ENCODE measurements at places on chromosomes 12 and 14.

- no peak for DNase-seq
Observed at GRCh38 chr12:906062-906585, 43.4 kb downstream of the RAD52 start.

DNA sequence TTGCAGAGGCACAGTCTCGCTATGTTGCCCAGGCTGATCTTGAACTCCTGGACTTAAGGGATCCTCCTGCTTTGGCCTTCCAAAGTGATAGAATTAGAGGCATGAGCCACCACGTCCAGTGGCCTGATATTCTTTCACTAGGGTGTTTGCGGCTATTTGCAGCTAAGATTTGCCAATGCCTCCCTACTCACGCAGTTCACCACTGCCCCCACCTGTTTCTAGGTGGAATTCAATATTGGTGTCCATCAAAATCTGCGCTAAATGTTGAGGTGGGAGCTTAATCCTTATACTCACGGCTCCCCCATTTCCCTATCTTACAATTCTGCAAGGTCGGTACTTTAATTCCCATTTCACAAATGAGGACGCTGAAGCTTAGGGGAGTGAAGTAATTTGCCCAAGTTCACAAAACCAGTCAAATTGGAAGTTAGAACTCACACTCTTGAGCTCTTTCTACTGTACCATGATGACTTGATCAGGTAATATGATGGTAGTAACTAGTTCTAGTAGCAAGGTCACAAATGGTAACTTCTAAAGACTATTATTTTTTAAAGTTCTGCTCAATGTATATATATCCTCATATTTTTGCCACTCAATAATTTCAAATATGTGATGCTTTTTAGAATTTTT lies 22.1 kb upstream of the LRRC9 start:
- DNase-seq = no peak

- DNase-seq = no peak
Observed at GRCh38 chr12:5013266-5013730, 30.4 kb upstream of the KCNA5 start.

GRCh38 chr12:81542065-81543010 lies 216.8 kb downstream of the PPFIA2 start:
- DNase-seq = no peak

GRCh38 chr12:31751085-31751484 lies 22.3 kb upstream of the AMN1 start:
- no peak for DNase-seq

GRCh38 chr14:21825149-21825743 lies 151.6 kb upstream of the OR4E1 start:
- DNase-seq = no peak

GRCh38 chr12:27696864-27697564 lies 767 bp downstream of the REP15 start:
- DNase-seq = no peak

DNA sequence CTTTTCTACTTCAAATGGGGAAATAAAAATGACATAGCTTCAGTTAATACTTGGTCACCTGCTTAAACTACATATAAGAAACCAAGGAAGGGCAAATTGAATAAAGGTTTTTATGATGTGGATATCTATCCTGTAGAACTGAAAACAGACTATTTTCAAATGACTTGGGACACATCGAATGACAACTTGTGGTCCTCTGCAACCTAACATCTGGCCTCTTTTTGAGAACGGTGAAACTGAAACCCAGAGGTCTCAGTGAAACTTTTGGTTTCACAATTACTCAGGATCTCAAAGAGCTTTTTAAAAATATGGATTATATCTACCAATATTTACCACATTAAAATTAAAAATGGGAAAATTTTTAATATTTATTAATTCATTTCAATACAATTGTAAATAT lies 65.2 kb downstream of the PPP2R5E start:
- DNase-seq = no peak

GRCh38 chr12:32270818-32271710 lies 128.3 kb upstream of the FGD4 start:
- DNase-seq = no peak

- DNase-seq = no peak
Observed at GRCh38 chr12:92612611-92613010, 90.2 kb upstream of the PLEKHG7 start.

DNA sequence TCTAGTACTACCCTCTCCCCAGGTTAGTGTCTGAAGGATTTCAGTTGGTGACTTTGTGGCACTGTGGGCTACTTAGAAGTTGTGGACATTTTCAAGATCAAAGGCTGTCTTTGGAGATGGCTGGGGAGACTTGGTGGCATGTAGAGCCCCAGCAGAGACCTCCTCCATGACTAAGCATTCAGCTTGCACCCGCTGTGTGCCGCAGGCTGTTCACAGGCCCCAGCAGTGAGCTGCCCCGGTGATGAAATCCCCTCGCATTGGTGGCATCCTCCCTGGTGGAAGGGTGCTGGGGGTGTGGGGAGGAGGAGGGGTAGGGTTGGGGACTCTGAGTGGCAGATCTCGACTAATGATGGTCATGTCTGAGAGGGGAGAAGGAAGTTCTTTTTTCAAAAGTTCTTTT lies 173.9 kb downstream of the TSPAN9 start:
- no peak for DNase-seq

DNA sequence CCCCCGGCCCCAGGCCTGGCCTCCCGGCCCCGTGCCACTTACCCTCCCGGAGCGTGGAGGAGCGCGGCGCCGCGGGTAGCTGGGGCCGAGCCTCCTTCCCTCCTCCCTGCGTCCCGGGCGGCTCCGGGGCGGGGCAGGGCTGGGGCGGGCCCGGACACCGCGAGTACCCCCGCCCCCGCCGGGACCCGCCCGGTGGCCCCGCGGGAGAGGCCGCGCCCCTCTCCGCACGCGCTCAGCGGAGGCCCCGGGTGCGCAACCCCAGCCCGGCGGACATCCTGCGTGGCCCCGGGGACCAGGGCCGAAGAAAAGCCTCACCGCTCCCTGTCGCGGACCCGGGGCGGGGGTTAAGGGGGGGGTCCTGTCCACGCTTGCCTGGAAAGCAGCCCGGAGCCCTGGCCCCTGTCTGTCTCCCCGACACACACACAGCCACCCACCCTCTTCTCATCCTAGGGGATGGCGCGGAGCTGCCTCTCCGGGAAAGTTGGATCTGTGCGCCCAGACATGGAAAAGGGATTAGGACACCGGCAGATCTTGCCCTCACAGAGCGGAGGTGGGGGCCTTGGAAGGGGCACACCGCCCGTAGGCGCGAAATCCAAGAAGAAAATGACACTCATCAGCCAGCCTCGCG lies at the start of gene SYNE3:
Gene SYNE3, minus strand, starts transcription at position 97 of the 628 bp plus-strand sequence. CDS start 40,829 bp downstream, outside the sequence.
- DNase-seq = no peak

Measured in stimulated activated CD8-positive, alpha-beta memory T cell treated with anti-CD3 and anti-CD28 coated beads, Interleukin-15, amount 100 ng/mL, for 24 hours (primary cell).